ENCODE measurements at places on chromosomes 3 and 15. TPM values are rescaled to one million over a fixed set of nuclear protein-coding genes. Genes with fewer than 3 reads are reported as not detected.

Gene MAP1A
- total RNA-seq: 2.3 TPM

Gene SLC12A1
- not detected for total RNA-seq

Gene DUOX2
- not detected for total RNA-seq

Gene PEX5L
- total RNA-seq: not detected

Gene CAMK2N2
- not detected for total RNA-seq

Gene ZNF80
- not detected for total RNA-seq

Gene DPPA2
- total RNA-seq: not detected

Gene NLGN1
- total RNA-seq: 10.0 TPM

Gene ZBED2
- total RNA-seq: not detected

Gene IL17RD
- 2.5 TPM for total RNA-seq

Gene ANKRD28
- 31.1 TPM for total RNA-seq

Gene PROK2
- total RNA-seq: not detected

Gene MESP2
- total RNA-seq: not detected
